ENCODE measurements at places on chromosomes 5 and 9.

DNA sequence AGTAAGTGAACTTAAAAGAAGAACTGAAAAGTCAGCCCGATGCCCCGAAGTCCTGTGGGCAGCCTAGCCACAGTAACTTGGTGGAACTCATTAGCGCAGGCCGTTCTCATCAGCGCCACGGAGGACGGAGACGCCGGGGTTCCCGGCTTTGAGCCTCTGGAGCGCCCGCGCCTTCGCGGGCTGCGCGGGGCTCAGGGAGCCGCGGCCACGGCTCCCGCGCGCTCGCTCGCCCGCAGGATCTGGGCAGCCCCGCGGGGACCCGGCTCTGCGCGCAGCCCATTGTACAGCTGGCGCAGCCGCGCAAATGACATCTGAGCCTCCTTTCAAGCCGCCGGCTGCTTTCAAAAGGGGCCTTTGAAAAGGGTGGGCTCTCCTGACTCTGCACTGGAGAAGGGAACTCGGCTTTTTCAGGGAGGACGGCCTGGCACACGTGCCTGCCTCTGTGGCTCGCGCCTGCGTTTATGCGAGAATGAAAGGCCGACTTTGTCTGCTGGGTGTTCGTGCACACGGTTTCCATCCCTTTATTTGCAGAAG is 40.7 kb downstream of the TLR4 start:
- no peak for DNase-seq

- no peak for DNase-seq
Measured at GRCh38 chr9:31253800-31254762, 1130.4 kb upstream of the ACO1 start.

GRCh38 chr5:58002323-58002722 is 457.6 kb downstream of the PLK2 start:
- DNase-seq: no peak

GRCh38 chr5:79727451-79728355 is 38.1 kb downstream of the CMYA5 start:
- no peak for DNase-seq

- peak; percentile 30 for DNase-seq
Measured at GRCh38 chr5:170100066-170100943, 5.4 kb upstream of the FOXI1 start.

DNA sequence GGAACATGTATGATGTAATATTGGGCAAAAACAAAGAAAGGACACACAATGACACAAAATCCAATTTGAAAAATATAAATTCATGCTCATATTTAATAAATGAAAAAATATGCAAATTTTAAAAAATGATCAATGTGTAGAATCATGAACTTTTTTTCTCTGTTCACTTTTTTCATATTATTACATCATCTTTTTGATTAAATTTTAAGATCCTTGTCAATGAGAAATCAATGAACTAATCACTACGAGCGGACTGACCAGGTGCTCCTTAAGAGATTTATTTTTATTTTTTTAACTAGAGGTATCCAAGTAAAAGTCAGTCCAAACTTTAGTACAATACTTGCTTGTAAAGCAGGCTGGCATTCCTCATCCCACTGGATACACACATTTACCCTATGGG is 174.1 kb downstream of the CDK5RAP2 start:
- no peak for DNase-seq

Data from T-helper 2 cell (primary cell).